ENCODE measurements at places on chromosomes 16 and 17.

- no peak for DNase-seq
Measured at GRCh38 chr17:58219789-58220183, 731 bp upstream of the MKS1 start.

- no peak for DNase-seq
Measured at GRCh38 chr17:2289878-2290478, 13.6 kb downstream of the SMG6 start.

DNA sequence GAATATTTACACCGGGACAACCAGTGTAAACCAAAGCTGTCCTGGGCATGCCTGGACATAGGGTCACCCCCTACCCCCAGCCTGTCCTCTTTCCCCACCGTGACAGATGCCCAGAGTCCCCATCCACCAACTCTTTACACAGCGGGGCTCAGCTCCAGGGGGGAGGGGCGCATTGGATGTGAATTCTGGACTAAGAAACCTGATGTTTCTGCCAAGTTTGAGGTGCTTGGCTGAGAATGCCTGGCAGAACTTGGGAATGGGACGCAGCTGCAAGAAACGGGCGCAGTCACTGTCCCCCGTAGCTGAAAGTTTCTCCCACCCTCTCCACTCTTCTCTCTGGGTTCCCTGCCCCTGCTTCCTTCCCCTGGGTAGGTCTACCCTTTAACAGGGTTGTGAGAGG, 68.0 kb upstream of the CDC42EP4 start:
- DNase-seq, result no peak

- peak; percentile 41 for DNase-seq
Measured at GRCh38 chr17:28112606-28113005, 70.1 kb downstream of the NLK start.

GRCh38 chr16:19678804-19679203, 39.2 kb downstream of the KNOP1 start:
- DNase-seq, result no peak

GRCh38 chr17:32335687-32336086, 6.3 kb downstream of the C17orf75 start:
- no peak for DNase-seq
